ENCODE measurements at places on chromosomes 7 and 10.
A peak's percentile ranks its signal among the peaks of the same experiment; 100 is the strongest.

- no peak for DNase-seq
These were observed 16.1 kb downstream of the TAS2R60 start for GRCh38 chr7:143459359-143459758.

- no peak for DNase-seq
These were observed 2.3 kb downstream of the FAM107B start for GRCh38 chr10:14772399-14772798.

- no peak for DNase-seq
These were observed 93.8 kb upstream of the NOBOX start for GRCh38 chr7:144497282-144497681.

GRCh38 chr10:77965294-77965693 is 38.7 kb upstream of the DLG5 start:
- no peak for DNase-seq

- DNase-seq, result no peak
These were observed 717.6 kb downstream of the GRM8 start for GRCh38 chr7:126535176-126535575.

- no peak for DNase-seq
These were observed 19.8 kb downstream of the GPR141 start for GRCh38 chr7:37703361-37703760.

DNA sequence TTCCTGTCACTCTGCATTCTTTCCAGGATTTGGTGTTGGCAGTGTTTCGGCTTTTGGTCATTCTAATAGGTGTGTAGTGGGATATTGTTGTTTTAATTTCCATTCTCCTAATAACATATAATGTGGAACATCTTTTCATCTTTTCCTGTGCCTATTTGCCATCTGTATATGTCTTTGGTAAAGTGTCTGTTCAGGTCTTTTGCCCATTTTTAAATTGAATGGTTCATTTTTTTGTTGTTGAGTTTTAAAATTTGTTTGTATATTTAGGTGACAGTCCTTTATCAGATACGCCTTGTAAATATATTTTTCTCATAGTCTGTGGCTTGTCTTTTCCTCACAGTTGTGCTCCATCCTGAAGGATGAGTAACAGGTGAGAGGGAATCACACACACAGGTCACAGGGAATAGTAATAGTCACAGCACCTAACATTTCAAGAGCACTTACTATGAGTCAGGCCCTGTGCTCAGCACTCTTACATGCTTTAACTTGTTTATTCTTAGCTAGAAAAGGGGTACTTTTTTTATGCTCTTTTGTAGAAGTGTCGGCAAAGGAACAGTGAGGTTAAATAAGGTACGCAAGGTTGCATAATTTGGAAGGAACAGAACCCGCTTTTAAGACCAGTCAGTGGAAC is 117.1 kb upstream of the GATA3 start:
- no peak for DNase-seq

- DNase-seq, result no peak
These were observed 7.6 kb downstream of the FOXK1 start for GRCh38 chr7:4689668-4690067.

DNA sequence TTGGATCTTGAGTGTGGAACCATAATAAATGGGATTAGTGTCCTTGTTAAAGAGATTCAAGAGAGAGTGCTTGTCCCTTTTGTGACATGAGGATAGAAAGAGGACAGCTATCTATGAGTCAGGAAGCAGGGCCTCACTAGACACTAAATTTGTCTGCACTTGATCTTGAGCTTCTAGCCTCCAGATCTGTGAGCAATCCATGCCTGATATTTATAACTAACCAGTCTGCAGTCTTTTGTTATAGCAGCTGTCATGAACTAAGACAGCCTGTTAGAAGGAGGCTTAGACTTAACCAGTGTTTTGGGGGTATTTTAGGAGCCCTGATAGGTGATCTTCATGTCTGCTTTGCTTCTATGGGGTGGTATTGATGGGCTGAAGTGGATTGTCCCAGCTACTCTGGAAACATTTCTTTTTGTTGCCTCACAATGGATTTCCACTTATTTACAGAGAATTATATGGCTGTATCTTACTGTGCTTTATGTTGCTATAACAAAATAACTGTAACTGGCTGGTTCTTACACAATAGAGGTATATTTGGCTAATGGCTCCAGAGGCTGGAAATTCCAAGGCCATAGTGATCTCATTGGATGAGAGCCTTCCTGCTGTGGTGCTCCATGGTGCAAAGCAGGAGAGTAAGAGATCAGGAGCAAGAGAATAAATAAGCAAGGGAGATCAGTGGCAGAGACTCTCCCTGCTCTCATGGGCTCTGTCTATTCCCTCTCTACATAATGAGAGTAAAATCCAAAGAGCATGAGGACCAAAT is 23.4 kb upstream of the AKR1C3 start:
- no peak for DNase-seq

GRCh38 chr7:101087334-101088068 is 2.2 kb downstream of the TRIM56 start:
- DNase-seq, result no peak

GRCh38 chr10:20737107-20737506 is 160.0 kb downstream of the NEBL start:
- no peak for DNase-seq

GRCh38 chr10:52683776-52684175 is 88.8 kb downstream of the MBL2 start:
- no peak for DNase-seq

DNA sequence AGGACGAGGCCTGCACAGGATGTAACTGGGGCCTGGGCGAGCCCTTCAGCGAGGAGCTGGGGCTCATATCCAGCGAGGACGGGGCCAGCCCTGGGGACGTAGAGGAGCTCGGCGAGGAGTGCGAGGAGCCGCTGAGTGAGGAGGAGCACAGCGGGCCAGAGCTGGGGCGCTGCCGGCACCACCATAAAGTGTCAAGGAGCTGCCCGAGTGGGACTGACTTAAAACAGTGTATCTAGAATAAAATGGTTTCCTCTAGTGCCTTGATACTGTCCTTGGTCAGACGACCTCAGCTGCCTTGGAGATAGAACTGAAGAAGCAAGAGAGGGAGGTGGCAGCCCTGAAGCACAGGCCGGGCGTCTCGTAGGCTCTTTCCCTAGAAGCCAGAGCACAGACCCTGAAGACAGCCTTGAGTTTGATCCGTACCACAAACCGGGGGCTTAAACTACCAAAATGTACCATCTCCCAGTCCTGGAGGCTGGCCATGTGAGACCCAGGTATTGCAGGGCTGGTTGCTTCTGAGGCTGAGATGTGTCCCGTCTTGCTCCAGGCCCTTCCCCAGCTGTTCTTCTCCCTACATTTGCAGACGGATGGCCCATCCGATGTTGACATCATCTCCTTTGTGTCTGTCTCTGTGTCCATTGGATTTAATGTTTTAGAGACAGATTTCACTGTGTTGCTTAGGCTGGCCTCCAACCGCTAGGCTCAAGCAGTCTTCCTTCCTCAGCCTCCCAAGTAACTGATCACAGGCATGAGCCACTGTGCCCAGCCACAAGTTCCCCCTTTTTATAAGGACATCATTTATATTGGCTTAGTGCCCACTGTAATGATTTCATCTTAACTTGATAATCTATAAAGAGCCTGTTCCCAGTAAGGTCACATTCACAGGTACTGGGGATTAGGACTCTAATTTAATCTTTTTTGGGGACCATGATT is 35.8 kb downstream of the DNAJB6 start:
- no peak for DNase-seq

DNA sequence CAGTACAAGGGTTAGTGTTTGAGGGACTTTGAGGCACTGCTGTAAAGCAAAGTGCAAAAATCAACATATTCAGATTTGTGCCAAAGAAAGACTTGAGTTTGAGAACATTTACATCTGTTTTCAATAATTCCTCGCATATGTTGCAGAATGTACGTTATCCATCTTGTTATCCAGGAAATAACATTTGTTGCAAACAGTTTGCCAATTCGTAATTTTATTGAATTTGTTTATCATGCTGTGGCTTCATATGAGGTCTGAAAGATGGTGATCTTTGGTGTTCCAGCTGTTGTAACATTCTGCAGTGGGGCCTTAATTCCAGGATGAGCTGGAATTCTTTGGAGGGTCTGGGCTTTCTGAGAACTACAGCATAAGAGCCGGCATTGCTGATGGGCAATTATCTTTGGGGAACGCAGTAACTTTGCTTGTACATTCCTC is 396.2 kb downstream of the LRMDA start:
- DNase-seq, result no peak

GRCh38 chr10:104337521-104337984 is 712 bp downstream of the ITPRIP start:
- peak; percentile 61 for DNase-seq

DNA sequence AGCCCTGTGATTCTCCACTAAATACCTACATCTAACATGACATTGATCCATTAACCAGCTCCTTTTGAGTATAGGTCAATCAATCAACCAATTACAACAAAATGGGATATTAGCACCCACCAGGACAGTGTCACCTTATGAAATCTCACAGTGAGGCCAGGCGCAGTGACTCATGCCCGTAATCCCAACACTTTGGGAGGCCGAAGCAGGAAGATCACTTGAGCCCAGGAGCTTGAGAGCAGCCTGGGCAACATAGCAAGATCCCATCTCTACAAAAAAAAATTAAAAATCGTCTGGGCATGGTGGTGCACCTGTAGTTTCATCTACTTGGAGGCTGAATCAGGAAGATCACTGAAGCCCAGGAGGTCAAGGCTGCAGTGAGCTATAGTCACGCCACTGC is 28.5 kb downstream of the SRRM3 start:
- DNase-seq, result no peak

DNA sequence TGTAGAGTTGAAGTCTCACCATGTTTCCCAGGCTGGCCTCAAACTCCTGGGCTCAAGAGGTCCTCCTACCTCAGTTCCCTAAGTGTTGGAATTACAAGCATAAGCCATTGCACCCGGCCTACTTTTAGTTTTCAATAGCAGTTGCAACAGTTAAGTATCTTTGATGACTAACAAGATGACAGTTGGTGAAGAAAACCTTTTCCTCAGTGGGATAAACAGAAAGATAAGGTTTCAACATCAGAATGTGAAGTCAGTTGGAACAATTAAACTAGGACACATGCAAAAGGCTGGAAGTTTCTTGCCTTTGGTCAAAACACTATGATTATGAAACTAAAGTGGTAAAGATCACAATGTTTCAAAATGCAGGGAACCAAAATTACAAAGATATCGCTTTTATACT is 169.2 kb downstream of the ZNF438 start:
- DNase-seq, result no peak

DNA sequence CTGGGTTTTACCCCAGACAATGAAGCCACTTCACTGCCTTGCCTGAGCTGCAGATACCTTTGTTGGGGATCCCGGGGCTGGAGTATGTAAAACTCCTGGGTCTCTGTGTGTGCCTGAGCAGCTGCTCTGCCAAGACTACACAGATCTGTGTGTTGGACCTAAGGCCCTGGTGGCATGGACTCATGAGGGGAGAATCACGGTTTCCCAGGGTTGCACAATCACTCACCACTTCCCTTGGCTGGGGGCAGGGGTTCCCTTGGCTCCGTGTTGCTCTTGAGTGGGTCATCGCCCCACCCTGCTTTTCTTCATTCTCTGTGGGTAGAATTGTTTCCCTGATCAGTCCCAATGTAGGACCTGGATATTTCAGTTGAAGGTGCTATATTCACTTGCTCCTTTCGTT is 13.9 kb upstream of the TBATA start:
- no peak for DNase-seq

DNA sequence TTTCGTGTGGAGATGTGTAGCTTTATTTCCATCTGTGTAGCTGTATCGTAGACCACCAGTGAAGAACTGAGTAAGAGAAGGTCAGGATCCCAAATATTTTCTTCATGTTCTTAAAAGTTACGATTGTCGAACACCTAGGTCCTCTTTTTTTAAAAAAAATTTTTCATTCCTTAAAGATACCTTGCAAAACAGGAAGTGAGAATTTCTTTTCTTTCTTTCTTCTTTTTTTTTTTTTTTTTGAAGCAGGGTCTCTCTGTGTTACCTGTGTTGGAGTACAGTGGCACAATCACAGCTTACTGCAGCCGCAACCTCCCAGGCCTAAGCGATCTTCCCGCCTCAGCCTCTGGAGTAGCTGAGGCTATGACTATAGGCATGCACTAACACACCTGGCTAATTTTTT is 60.8 kb downstream of the PHTF2 start:
- DNase-seq, result no peak

DNA sequence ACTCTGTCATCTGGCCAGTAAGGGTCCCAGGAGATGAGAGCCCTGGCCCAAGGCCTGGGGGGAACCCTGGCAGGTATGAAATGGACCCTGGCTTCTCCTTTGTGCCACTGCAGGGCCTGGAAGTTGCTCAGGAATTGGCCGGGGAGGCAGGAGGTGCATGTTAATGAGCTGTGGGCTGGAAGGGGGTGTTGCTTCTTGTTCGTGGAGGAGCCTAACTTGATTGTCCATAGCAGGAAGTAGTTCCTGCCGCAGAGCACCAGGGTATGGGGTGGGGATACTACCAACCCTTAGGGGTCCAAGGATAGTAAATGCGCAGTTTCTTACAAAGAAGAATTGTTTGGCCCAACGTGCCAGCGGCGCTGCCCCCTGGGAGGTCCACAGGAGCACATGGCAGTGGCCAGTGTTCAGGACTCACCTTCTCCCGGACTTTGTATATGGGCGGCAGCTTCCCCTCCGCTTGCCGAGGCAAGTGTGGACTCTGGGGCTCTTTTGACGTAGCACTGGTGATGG is 21.5 kb downstream of the TEX36 start:
- peak; percentile 47 for DNase-seq

GRCh38 chr7:32001948-32002347 is 68.3 kb downstream of the PDE1C start:
- DNase-seq, result no peak

DNA sequence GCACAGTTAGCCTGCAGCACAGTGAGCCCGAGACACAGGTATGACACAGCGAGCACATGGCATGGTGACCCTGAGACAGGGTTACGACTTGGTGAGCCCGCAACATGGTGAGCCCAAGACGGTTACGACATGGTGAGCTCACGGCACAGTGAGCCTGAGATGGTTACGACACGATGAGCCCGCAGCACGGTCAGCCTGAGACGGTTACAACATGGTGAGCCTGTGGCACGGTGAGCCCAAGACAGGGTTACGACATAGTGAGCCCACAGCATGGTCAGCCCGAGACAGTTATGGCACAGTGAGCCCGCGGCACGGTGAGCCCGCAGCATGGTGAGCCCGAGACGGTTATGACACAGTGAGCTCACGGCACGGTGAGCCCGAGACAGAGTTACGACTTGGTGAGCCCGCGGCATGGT is 156.1 kb downstream of the MAD1L1 start:
- DNase-seq, result no peak

DNA sequence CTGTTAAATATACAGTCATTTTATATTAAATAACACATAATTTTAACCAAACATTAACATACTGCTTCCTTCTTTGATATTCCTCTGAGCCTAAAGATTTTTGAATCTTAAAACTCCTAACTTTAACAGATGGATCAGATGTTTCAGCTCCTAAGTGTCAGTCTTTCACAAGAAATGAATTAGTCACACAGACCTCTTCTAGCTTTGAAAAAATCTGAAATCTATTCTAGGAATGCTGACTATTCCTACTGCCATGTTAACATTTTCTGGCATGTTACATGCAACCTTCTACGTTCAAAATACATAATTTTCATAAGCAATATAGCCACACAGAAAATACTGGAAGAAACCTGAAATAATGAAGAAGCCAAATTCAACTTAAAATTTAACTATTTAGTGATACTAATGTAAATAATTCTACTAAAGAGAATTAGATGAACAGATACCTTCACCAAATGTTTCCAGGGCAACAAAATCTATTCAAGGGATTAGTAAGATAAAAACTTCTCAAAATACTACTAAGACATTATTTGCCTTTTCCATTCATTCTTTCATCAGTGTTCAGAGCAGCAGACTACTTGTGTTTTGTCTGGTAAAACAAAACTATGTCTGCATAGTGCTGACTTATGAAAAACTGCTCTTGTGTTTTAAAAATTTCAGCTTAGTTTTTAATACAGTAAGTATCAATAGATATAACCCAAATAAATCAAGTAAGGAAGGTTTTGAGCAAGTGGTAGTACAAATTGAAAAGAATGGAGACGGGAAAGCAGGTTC is 9.2 kb downstream of the JMJD1C start:
- no peak for DNase-seq
